ENCODE measurements at places on chromosomes 2 and 18.

- no peak for DNase-seq
Measured at GRCh38 chr2:140481136-140481535, 1649.7 kb downstream of the LRP1B start.

DNA sequence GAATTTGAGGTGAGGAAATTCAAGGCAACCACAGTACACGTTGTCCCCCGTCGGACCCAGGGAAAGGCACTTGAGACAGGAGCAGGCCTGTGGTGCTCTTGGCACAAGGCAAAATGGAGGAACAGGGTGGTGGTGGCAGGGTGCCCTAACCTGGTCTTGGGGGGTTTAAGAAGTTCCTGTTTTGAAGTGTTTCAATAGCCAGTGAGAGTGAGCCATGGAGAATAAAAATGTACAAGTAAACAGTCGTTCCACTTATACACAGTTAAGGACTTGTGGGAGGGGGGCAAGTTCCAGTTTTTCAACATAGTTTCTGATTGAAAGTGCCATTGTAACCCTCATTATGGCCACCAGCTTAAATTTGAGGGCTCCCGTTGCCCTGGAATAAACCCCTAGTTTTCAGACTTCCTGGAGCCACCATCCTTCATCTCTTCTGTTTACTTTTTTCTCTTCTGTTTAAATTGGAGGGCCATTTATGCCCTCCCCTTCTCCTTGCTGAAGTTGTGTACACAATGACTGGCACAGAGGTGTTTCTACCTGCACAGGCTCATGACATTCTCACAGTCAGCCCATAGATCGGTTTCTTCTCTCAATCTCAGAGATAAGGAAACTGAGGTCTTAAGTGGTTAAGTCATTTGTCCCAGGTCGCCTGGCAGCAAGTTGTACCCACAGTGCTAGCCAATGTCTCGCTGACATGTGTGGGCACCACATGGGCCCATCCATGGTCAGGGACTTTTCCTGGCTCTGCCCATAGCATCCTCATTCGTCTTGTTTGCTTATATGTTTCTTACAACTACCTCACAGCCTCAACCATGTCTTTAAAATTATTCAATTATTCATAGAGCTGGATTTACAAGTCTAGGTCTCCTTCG is 66.0 kb upstream of the ST3GAL5 start:
- no peak for DNase-seq

DNA sequence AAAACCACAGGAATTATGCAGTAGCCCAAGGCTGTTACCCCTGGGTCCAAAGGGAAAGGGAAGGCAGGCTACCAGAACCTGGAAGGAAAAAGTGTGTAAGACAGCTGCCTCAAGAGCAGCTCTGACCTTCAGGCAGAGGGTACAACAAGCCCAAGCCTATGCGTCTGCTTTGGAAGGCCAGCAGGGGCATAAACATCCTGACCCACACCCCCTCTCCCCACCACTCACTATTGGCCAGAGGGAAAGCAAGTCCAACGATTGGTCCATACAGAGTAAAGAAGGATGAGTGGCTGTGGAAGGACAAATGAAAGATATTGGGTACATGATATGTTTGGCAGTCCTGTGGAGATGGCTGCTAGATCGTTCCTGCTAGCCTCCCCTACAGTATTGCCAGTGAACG is 227.6 kb upstream of the HNRNPA3 start:
- DNase-seq = no peak

GRCh38 chr2:46298522-46299353 is 1.5 kb downstream of the EPAS1 start:
- peak; percentile 47 for DNase-seq

DNA sequence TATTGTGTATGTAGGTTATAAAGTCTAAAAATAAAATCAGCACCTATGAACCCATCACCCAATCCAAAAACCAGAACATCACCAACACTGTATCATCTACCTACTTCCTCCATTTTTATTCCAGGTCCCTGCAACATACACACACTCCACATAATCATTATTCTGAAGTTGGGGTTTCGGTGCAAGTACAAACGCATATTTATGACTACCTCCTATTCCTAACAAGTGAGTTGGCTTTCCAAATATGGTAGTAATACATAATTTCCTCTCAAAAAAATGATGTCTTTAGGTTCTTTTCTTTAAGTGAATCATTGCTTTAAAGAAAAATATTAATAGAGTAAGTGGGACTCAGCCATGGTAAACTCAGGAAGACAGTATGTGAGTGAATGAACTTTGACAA is 3.3 kb downstream of the ACVR1 start:
- DNase-seq = no peak
